Endothelial cell (in vitro differentiated cells): ENCODE measurements at places on chromosomes 7 and 10.

GRCh38 chr7:41891950-41892349, 189.1 kb upstream of the INHBA start:
- no peak for DNase-seq

DNA sequence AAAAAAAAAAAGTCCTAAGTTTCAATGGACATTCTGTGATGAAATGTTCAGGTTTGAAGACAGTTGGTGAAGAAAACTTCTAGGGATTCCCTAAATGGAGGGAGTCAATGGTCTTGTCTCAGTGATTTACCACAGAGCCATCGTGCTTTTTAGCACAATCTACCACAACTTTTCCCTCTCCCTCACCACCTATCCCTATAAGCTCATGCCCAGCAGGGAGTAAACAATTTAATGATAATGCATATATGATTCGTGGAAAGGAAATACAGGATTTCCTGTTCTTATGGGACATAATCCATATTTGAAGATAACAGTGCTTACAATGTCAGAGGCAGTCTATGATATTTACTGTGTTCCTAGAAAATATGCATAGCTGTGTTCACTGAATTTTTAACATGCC, 38.4 kb upstream of the CD36 start:
- no peak for DNase-seq

DNA sequence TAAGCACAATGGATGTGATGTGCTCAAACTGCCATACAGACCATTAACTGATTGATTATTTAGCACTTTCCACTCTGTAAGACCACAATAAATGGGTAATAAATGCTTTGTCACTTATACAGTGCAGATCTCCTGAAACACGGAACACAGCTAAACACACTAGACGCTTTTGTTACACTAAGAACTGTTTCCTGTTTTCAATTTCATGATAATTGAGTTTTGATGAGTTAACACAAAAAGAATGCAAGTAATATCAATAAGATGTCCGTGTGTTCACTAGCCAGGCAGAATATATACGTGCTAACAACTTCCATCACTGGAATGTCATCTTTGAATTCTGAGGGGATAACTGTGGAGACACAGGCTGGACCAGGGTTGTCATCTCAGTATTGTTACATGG, 178.8 kb downstream of the SKAP2 start:
- DNase-seq, result no peak

DNA sequence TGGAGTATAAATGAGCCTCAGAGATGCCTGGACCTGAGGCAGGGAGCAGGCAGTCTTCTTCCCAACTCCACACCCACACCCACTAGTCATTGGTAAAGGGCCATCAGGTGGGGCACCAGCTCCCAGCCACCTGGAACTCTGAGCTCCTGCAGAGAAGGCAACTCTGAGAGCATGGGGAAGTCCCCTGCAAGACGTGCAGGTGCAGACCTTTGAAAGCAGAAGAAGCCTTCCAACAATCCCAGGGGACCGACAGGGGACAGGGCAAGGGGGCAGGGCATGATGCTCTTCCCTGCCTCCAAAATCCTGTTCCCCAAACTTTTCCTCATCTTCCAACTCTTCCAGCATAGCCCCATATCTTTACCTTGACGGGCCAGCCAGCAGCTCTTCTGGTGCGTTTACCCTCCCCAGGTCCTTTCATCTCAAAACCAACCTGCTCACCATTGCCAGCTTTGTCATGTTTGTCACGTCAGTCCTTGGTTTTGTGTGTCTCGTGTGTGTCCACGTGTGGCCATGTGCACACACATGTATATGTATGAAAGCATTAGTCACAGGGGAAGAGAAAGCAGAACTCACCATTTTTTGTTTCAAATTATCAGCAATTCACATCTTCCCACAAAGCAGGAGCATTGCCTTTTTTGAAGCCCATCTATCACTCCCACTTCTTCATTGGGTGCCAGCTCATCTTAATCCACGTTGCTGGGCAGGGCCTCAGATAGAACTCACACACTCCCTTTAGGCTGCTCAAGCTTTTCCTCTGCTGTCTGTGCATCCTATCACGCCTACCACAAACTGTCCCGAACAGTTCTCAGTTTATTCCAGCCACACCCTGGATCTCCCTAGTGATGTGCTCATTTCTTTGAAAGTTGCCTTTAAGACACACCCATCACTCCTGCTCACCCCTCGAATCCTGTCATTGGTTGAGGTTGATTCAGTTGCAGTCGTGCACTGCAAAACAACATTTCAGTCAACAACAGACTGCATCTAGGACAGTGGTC, 41.0 kb upstream of the AMPH start:
- no peak for DNase-seq

DNA sequence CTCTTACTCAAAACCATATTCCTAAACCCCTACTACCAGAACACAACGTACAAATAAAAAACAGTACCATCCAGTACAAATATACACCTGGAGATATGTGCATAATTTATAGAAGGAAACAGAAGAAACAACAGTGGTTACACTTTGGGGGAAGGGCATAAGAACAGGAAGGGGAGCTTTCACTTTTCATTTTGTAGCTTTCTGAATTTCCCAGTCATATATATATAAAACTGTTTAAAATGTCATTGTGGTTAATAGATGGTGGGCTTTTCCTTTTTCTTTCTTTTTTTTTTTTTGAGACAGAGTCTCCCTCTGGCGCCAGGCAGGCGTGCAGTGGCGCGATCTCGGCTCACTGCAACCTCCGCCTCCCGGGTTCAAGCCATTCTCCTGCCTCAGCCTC, 47.2 kb downstream of the MALSU1 start:
- no peak for DNase-seq

- DNase-seq, result no peak
These were observed 19.4 kb downstream of the ZMIZ2 start for GRCh38 chr7:44767912-44768627.

- DNase-seq, result no peak
These were observed 69.7 kb upstream of the PLPP4 start for GRCh38 chr10:120387326-120387725.

DNA sequence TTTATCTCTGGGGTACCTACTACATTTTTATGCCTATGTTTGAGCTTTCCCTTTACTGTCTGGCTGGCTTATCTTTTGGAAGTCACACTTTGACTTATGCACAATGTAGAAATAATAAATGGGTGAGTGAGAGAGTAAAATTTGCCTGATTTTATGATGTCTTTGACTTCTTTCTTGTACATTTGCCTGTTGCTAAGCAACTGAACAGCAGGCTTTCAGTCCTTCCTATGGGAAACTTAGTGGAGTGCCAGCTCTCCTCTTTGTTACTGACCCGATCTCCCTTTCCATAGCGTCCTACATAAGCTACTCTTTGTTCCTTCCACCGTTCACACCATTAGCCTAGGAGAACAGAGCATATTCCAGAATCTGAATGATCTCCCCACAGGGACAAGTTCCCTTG, 4.2 kb downstream of the TAS2R60 start:
- no peak for DNase-seq

- DNase-seq, result no peak
These were observed 40.0 kb downstream of the MICALL2 start for GRCh38 chr7:1419310-1419634.

DNA sequence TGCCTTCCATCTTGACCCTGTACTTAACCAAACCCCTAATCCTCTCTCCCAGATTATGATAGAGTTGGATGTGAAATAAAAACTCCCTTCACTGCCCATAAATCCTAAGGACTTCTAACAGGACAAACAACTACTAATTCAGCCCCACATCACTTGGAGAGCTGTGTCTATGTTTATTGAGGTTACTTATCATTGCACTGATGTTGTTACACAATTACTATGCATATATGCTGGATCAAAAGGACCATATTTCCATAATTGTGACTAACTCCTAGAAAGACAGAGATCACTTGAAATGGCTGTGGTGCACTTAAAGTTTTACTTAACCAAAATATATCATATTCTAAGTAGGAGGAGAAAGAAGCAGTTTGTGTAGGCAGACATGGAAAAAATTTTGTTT, 144.9 kb upstream of the AGK start:
- DNase-seq, result no peak
